ENCODE measurements at places on chromosomes 5 and 9.
A peak's percentile ranks its signal among the peaks of the same experiment; 100 is the strongest.

GRCh38 chr5:54927097-54927746, 58.2 kb downstream of the ESM1 start:
- no peak for DNase-seq

DNA sequence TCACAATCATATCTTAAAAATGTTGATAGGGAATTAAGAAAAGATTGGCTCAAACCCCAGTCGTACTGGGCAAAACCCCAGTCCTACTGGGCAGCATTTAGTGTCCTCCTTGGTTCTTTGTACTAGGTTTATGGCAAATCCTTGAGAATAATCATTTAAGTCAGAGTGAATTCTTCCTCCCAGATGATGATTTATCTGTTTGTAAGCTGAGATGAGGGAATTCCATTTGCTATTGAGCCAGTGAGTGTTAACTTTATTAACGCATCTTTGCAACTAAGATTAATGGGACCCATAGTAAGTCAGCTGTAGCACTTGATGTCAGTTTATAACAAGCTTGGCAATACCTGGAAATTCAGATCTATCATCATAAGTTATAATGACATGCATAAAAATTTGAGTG, 821.8 kb upstream of the DMAC1 start:
- no peak for DNase-seq

- DNase-seq = peak; percentile 62
Observed at GRCh38 chr5:41507501-41507900, 2.9 kb downstream of the PLCXD3 start.

- DNase-seq = no peak
Observed at GRCh38 chr5:174559566-174560090, 164.8 kb upstream of the MSX2 start.

- DNase-seq = no peak
Observed at GRCh38 chr9:25261445-25261844, 416.8 kb downstream of the TUSC1 start.

DNA sequence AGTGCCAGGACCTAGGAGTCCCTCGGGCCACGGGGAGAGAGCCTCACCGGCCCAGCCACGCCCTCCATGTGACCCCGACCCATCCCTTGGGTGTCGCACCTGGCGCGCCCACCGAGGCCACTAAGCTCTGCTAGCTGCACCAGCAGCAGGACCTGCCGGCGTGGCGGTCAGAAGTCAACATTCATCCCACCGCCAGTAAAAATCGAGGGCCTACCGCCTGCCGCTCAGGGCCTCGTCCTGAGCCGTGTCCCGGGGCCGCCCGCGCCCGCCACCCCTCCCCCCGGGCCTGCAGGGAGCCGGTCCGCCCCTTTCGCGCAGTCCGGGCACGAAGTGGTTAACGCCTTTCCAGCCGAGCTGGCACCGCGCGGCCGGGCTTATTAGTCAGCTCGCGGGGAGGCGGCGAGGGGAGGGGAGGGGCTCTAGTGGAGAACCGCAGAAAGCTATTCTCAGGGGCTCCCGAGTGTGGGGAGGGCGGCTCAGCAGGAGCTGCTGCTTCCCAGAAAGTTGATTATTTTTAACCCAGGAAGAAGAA, 124.4 kb downstream of the C9orf50 start:
- DNase-seq = no peak

DNA sequence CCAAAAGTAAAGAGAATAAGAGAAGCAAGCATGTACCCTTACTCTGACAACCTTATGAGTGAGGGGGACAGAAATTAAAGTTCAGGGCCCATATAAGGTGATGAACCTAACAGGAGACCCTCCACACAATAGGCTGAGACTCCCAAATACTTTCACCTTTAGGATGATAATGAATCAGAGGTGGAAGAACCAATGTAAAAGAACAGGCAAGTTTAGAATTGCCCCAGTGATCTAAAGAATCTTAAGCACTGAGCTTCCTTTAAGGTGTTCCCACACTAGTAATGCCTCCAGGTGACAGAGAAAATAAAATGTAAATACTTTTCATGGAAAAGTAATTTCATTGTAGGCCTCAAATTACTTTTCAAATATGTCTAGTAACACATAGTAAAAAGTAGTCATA, 8.2 kb upstream of the FAM151B start:
- no peak for DNase-seq

GRCh38 chr5:17317473-17317872, 100.0 kb downstream of the BASP1 start:
- no peak for DNase-seq

- DNase-seq = no peak
Observed at GRCh38 chr5:52802272-52802973, 14.7 kb downstream of the ITGA1 start.

GRCh38 chr9:125241863-125242739, 958 bp upstream of the HSPA5 start:
- no peak for DNase-seq

GRCh38 chr5:73899916-73900315, 273.9 kb downstream of the ARHGEF28 start:
- DNase-seq = no peak

GRCh38 chr5:137808503-137809135, 54.5 kb upstream of the HNRNPA0 start:
- no peak for DNase-seq

- no peak for DNase-seq
Observed at GRCh38 chr5:7869474-7870136, 657 bp downstream of the MTRR start.

DNA sequence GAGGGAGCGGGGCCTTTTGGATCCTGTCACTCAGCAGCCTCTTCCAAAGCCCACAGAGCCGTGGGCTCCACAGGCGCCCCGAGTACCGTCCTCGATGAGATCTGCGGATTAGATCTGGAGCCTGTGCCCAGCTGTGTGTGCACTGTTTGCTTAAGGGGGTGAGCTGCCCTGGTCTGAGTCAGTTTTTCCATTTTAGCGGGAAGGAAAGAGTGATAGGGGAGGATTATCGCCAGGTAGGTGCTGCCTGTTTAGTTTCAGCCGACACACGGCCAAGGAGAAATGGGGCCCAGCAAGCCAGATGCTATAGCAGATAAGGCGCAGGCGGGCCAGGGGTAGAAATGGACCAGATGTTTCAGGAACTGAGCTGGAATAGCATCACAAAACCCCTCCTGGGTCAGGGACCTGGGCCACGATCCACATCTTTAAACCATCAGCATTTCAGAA, 18.1 kb downstream of the COL5A1 start:
- DNase-seq = no peak

DNA sequence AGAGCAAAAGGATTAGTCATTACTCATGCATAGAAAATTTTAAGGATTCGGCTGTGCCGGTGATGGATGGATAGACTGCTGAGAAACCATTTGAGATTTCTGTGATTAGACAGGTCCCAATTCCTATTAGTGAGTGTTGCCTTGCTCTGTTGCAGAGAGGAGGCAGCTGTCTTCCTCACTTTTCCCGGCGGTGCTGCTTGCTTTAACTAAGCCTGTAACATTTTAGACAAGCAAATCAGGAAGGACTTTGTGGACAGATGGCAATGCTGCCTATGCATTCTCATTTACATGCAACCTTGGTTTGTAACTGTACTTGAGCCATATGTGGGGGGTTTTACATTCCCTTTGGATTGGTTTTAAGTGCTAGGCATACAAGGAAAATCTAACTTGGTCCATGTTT, 1176.3 kb downstream of the CDH18 start:
- DNase-seq = no peak

- no peak for DNase-seq
Observed at GRCh38 chr5:149497357-149497756, 53.9 kb downstream of the CSNK1A1 start.

DNA sequence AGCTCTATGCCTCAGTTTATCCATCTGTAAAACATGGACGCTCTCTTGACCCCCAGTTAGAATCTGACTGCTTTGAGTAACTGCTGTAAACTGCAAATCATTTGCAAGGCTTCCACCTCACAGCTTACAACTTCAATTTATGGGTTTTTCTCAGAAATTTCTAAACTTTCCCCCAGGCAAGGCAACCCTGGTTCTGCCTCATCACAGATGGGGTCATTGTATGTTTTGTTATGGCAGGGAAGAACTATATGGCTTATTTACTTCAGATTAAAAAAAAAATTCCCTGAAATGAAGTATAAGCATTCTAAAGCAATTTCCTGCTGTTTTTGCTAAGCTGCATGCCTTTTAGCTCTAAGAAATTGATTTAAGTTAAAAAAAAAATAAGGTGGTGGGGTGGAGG, 60.0 kb downstream of the TMEM215 start:
- no peak for DNase-seq

DNA sequence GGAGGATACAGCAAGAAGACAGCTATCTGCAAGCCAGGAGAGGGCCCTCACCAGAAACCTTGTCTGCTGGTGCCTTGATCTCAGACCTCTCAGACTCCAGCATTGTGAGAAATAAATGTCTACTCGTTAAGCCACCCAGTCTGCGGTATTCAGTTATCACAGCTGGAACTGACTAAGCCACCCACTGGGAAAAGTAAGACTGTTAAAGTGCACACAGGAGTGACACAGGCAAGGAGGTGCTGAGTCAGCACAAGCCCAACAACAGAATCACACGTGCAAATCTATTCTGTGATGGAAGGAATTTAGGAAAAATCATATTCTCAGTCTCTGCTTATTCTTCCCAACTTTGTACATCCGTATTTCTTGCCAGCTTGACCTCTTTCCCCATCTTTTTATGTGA, 200.0 kb downstream of the NR2F1-AS1 start:
- DNase-seq = no peak

DNA sequence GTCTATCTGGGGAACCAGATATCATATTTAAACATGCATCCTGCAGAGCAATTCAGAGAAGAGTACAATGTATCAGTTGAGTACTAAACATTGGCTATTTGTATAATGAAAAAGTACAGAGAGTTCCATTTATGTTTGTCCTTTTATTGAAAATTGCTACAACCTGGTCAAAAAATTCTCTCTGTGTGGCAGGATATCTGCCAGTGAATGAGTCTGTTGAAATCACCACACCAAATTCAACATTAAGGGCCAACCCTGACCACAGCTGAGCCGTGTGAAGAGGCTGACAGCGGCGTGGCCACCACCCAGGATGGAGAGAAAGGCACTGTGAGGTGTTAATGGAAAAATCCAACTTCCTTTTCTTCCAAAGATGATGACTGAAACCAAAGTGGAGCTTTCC, 422.7 kb upstream of the PIK3R1 start:
- no peak for DNase-seq

DNA sequence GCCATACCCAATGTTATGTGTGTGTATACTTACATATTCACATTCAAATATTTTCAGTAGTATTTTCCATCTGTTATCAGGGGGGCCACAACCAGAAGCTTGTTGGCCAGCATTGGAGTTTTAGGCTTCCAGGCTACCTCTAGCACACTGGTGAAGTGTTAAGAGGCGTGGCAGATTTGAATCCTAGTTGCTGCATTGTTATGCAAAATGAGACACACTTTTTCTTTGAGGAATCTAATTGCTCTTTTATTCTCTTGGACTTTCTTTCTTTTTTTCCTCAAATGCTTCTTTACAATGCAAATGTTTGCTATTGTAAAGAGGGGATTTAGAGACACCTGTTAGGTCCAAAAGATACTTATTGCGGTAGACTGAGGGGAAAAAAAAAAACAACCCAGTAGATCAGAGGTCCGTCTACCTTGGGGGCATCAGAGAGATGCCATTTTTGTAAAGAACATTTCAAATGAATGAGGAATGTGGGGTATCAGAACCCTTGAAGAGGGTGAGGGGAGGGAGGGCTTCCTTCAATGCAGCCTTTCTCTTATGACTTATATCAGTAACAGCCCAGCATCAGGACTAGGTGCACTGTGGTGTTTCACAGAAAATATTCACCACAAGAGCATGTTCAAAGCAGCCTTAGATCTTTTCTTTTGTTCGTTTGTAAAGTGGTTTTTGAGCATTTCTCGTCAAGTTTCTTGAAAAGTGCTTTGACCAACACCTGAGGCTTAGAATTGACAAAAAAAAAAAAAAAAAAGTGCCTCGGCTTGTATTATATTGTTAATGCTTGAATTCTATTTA, 3.8 kb downstream of the SMARCA2 start:
- no peak for DNase-seq

GRCh38 chr5:137751869-137752491, 2.2 kb downstream of the HNRNPA0 start:
- no peak for DNase-seq

- no peak for DNase-seq
Observed at GRCh38 chr5:107157809-107158208, 512.9 kb downstream of the EFNA5 start.

- no peak for DNase-seq
Observed at GRCh38 chr9:134509281-134509680, 132.3 kb upstream of the COL5A1 start.

DNA sequence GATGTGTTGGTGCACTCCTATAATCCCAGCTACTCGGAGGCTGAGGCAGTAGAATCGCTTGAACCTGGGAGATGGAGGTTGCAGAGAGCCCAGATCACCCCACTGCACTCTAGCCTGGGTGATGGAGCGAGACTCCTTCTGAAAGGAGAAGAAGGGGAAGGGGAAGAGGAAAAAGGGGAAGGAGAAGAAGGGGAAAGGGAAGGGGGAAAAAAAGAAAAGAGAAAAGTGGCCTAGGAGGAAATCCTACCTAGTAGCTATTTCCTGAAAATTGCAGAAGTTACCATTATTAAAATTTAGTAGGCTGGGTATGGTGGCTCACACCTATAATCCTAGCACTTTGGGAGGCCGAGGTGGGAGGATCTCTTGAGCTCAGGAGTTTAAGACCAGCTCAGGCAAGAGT, 67.4 kb downstream of the ARRDC3 start:
- DNase-seq = no peak

- no peak for DNase-seq
Observed at GRCh38 chr5:31688515-31689092, 49.7 kb downstream of the PDZD2 start.

GRCh38 chr9:34612788-34613390, 992 bp upstream of the RPP25L start:
- DNase-seq = peak; percentile 17

DNA sequence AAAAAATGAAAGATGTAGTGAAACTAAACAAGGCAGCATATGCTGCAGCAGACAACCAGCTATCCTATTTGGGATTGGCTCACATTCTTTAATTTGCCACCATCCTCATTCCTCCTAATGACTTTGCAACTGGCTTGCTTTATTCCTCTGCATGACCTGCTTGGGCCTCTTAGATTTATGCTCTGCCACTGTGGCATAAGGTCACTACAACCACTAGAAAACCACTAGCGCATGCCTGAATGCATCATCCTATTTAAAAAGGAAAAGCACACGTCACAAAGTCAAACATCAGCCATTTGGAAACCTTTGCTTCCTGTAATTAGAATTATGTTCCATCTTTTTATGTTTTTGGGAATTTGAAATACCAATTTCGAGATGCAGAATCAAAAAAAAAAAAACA, 40.8 kb upstream of the CCDC152 start:
- DNase-seq = no peak

GRCh38 chr9:70510157-70510770, 95.8 kb upstream of the KLF9 start:
- no peak for DNase-seq

Measured in NCI-H1436 treated with DMSO at 0.1 percent for 48 hours (cell line).